ENCODE measurements at places on chromosomes 3 and 15. TPM values are rescaled to one million over a fixed set of nuclear protein-coding genes. Genes with fewer than 3 reads are reported as not detected.

The GOLGA6D gene
- not detected for total RNA-seq

The TEX55 gene
- total RNA-seq, result not detected

The ATG7 gene
- total RNA-seq, result 28.0 TPM

The TRPM7 gene
- total RNA-seq, result 46.7 TPM

The CYP1A2 gene
- total RNA-seq, result not detected

The NR1D2 gene
- 8.4 TPM for total RNA-seq

The MNS1 gene
- 0.74 TPM for total RNA-seq
